ENCODE measurements at places on chromosomes 13 and 19. TPM values are rescaled to one million over a fixed set of nuclear protein-coding genes. Genes with fewer than 3 reads are reported as not detected.

The AMH gene
- total RNA-seq = 11.2 TPM

DNA sequence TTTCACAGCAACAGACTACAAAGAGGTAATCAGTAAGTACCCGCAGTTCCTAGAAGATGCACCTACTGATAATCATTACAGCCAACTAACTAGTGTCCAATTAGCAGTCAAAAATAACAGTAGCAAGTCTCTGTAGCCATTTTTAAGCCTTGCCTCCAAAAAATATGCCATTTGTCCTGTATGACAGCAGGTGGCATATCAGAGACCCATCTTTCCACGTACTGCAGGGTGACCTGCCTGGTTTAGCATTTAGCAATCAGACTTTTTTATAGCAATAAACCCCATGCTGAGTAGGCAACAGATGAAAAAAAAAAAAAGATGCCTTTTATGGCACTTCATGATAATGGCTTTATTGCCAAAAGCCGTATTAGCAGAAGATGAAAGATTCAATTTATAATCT is 155.3 kb upstream of the LSM14A start:
- DNase-seq = no peak

DNA sequence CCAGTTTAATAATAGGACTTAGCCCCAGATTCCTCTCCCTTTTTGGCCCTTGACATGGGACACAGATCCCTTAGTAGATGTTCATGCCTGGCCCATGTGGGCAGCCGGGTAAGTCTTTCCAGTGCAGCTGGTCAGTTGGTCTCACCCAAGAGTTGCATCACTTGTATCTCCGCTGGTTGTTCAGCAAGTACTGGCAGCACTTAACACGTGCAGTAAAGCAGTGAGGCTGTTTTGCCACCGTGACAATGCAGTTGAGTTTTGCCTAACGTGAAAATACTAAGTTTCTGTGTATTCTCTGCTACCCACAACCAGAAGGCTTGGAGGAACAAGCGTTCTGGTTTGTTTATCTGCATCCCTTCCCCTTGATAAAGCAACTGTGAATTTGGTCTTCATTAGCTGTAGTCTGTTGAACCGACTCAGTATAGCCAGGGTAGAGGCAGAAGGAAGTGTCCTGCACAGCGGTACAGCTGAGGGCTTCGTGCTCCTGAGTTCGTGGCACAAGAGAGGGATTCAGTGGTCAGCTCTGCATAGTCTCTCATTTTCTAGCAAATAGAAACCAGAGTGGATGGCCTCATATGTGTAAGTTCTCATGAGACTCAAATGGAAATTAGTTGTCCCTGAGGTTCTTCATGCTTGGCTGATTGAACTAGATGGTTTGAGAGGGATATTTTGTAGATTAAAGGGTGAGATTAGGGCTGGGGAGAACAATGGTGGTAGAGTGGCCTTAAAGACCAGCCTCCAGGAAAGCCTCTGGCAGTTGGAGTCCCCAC is 50.3 kb downstream of the ARHGEF7 start:
- no peak for DNase-seq

DNA sequence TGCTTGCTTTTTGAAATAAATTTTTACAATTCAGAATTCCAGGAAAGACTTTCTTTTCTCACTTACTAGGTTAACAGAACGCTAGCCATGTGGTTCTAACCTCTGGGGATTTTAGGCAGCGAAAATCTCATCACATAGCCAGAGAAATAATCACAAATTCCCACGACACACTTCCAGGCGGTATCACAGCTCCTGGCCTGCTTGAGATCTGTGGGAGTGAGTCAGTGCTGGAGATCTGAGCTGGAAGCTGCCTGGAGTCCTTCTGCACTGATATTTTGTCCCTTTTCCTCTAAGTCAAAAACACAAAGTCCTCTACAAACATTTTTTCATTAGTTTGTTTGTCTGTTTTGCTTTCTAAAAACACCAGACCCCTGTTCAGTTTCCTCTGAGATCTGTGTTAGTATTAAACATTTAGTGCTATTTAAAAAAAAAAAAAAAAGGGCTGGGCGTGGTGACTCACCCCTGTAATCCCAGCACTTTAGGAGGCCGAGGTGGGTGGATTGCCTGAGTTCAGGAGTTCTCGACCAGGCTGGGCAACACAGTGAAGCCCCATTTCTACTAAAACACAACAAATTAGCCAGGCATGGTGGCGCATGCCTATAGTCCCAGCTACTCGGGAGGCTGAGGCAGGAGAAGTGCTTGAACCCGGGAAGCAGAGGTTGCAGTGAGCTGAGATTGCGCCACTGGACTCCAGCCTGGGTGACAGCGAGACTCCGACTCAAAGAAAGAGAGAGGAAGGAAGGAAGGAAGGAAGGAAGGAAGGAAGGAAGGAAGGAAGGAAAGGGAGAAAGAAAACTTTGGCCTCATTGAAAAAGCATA is 12.2 kb upstream of the UBE2L5 start:
- no peak for DNase-seq
